ENCODE measurements at places on chromosomes 7 and 10.

- DNase-seq: no peak
These were observed 225.0 kb downstream of the AUTS2 start for GRCh38 chr7:69823151-69823744.

GRCh38 chr7:28835800-28836199 is 122.3 kb downstream of the TRIL start:
- no peak for DNase-seq

DNA sequence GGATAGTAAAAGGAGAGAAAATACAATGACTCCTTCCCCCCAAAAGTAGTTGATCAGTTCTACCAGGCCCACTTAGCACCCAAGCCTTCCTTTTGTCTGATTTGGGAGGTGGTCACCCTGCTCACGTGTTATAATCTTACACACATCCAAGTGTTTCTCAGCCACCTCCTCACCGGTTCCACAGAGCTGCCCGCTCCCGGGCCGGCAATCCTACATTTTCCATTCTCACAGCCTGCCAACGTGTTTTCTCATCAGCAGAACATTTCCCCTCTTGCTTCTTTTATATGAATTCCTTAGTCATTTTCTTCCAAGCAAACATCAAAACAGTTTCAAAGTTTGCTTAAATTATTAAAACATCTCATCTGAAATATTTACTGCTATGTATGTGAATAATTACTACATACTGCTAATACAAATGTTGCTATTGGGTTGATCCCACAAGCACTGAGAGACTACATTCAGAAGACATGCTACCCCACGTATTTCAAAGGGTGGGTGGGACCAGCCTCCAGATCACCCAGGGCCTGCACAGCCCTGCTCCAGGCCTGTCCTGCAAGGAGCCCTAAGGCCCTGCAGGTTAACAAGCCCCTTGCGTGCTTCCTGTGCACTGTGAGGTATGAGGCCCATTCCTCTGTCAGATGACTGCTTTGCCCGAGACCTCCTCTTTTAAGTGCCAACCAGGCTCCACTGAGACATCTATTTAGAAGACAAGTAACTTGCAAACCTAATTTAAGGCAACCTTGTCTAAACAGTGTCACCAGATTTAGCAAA is 75.3 kb downstream of the GRB10 start:
- no peak for DNase-seq

GRCh38 chr7:29130096-29130495 is 16.2 kb downstream of the CPVL start:
- no peak for DNase-seq
